ENCODE measurements at places on chromosomes 16 and 17.

- DNase-seq: no peak
Observed at GRCh38 chr16:65523283-65523944, 401.6 kb upstream of the CDH11 start.

DNA sequence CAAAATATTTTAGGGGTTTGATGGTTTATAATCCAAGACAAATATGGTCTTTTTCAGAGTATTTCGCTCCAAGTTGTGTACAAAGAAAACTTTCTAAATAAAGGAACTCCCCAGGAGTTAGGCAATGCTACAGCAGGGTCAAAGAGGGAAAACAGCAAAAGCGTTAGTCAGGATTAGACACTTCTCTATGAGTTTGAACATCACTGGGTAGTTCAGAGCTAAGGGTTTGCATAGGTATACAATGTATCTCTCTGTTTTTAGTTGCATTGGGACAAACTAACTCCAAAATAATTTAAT is 34.8 kb downstream of the FAM20A start:
- no peak for DNase-seq

DNA sequence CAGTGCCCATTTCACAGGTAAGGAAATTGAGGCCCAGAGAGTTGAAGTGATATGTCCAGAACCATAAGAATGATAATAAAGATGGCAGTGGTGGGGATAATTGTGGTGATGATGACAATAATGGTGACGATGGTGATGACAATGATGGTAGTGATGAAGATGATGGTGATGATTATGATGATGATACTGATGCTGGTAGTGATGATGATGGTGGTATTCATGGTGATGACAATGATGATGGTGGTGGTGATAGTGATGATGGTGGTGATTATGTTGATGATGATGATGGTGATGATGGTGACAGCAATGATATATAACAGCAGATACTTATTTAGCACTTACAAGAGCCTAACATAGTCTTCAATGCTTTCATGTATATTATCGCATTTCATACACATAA is 18.1 kb upstream of the TMEM132E start:
- no peak for DNase-seq

- no peak for DNase-seq
Observed at GRCh38 chr16:70482624-70483023, 28.2 kb downstream of the FCSK start.

- no peak for DNase-seq
Observed at GRCh38 chr17:896953-897661, 82.5 kb downstream of the NXN start.

DNA sequence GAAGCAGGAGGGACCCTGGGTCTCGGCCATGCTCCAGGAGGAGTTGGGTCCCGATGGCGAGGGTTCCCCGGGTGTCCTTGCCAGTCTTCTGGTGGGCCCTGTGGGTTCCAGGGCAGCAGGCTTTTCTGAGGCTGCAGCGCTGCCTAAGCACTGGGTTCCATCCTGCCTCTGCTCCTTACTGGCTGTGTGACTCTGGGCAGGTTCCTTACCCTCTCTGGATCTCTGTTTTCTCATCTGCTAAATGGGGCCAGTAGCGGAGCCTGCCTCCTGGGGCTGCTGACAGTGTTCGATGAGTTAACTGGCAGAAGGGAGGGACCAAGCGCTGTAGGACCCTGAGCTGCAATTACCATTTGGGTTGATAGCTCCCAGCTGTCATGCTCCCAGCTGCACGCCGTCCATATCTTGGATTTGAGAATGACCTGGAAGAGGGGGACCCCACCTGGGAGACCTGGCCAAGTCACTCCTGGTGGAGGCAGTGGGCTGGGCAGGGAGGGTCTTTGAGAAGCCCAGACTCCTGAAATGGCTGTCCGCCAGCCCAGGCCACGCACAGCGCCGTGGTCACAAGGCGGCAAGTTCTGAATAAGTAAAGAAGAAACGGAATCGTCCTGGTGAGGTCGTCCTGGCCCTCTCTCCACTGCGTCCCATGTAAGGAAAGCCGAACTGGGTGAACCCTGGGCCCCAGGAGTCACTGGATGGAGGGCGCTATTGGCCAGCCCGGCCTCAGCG is 47.2 kb upstream of the GSE1 start:
- DNase-seq: no peak

- DNase-seq: no peak
Observed at GRCh38 chr16:73572135-73572828, 524.4 kb upstream of the ZFHX3 start.

DNA sequence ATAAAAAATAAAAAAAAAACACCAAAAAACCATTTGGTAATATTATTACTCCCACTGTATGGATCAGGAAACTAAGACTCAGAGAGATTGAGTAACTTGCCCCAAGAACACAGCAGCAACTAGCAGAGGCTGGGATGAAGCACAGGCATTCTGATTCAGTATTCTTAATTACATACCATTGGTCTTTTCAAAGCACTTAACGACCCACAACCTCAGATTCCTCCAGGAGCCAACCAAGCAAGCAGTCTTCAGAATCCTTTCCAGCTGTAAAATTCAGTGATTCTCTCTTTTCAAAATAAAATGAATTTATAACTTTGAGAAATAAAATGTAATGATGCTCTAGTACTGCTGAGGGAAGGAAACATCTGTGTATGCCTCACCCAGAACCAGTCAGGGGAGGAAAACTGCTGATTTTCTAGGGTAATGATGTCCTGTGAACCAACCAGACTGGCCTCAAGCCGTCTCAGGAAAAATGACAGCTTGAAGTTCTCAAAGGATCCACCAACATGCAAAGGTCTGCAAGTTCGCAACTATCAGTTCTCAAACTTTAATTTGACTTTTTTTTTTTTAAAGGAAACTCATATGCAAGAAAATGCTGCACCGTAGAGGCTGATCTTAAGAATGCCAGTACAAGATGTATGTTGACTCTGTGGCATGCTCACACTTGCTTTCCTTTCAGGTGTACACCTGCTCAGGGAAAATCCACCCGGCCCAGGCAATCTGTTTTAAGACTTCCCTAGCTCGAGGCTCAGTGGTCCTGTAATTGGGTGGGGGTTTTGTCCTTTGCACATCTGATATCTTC is 9.0 kb downstream of the CUEDC1 start:
- DNase-seq: no peak

- peak; percentile 48 for DNase-seq
Observed at GRCh38 chr16:11251525-11252481, 4.2 kb downstream of the SOCS1 start.

- DNase-seq: no peak
Observed at GRCh38 chr16:50202926-50203624, 50.0 kb downstream of the TENT4B start.

DNA sequence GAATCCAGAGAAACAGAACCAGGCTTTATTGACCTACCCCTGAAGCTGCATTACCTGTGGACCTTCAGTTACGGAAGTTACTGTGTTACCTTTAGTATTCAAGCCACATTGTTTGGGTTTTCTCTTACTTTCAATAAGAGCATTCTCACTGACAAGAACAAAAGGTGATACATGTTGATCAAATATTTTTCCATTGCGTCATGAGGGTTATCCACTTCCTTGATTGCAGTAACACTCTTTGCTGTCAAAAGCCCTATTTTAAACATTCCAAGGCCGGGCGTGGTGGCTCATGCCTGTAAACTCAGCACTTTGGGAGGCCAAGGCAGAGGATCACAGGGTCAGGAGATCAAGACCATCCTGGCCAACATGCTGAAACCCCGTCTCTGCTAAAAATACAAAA is 28.6 kb upstream of the PAFAH1B1 start:
- no peak for DNase-seq

DNA sequence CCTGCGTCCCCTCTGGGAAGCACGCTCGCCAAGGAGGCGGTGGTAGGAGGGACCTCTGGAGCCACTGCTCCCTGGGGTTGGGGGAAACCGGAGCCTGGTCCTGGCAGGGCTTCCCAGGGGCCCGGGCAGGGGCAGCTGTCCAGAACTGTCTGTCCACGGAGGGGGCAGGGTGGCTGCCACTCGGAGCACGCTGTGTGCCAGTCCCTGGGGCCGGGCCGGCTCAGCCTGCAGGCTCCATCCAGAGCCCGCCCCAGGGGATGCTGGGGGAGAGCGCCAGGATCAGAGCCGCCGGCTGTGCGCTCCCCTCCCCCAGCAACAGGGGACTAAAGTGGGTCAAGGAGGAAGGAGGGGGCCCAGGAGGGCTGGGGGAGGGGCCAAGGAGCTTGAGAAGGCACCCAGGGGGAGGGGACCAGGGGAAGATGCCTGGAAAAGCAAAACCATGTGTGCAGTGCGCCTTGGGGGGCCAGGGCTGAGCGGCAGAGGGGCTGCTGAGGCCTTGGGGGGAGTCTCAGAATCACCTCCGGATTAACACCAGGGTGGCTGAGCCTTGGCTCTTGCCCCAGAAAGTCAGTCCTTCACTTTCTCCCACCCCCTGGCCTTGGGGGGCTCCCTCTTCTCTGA is 21.3 kb downstream of the ZNF423 start:
- DNase-seq: no peak

DNA sequence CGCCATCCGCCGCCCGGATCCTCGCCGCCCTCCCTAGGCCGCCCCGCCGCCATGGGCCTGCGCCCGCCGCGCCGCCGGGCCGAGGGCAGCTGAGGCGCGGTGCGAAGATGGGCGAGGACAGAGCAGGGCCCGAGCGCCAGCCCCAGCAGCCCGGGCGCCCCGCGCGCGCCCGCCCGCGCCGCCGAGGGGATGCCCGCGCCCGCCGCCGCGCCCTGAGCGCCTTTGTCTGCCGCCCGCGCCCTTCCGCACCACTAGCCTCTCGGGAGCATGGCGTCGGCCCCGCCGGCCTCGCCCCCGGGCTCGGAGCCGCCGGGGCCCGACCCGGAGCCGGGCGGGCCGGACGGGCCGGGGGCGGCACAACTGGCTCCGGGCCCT is 278 bp downstream of the RAB11FIP3 start:
- DNase-seq: no peak

- no peak for DNase-seq
Observed at GRCh38 chr16:60582528-60582927, 1453.7 kb downstream of the CDH8 start.

GRCh38 chr17:46811978-46812583 is 6.4 kb downstream of the WNT3 start:
- no peak for DNase-seq

DNA sequence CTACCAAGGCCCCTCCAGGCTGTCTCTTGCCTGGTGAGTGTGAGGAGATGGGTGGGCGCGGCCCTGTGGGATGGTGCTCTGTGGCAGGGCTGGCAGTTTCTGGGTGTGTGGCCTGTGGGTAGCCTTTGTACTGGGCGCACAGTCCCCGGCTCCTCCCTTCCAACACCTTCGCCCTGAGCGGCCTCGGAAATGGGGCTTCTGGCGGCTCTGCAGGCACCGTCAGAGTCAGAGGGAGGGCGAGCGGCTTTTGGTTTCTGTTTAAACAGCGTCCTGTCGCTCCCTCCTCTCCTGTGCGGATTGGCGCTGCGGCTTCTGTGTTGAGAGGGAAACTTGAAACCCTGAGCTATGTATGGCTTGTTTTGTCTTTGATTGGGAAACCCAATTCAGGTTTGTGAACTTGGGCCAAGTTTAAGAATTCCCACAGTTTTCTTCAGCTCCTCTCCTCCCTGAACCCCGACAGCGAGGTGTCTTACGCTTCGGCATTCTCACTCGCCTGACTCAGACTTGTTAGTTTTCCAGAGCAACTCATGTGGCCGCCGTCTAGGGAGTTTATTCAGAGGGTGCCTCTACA is 8.3 kb upstream of the ZNF750 start:
- no peak for DNase-seq

GRCh38 chr17:4004517-4005295 is 40.5 kb upstream of the ATP2A3 start:
- DNase-seq: peak; percentile 81

GRCh38 chr17:27226611-27227230 is 67.2 kb upstream of the WSB1 start:
- no peak for DNase-seq

- DNase-seq: no peak
Observed at GRCh38 chr17:49359990-49360795, 1.9 kb downstream of the ZNF652 start.

- DNase-seq: peak; percentile 84
Observed at GRCh38 chr17:65181237-65182061, 44.3 kb downstream of the RGS9 start.

GRCh38 chr16:13307851-13308250 is 406.5 kb downstream of the SHISA9 start:
- DNase-seq: no peak

- no peak for DNase-seq
Observed at GRCh38 chr17:51746421-51746820, 412.1 kb downstream of the CA10 start.
